ENCODE measurements at places on chromosomes 2 and 18.

GRCh38 chr18:49861659-49862058 lies 48.3 kb upstream of the ACAA2 start:
- no peak for DNase-seq

DNA sequence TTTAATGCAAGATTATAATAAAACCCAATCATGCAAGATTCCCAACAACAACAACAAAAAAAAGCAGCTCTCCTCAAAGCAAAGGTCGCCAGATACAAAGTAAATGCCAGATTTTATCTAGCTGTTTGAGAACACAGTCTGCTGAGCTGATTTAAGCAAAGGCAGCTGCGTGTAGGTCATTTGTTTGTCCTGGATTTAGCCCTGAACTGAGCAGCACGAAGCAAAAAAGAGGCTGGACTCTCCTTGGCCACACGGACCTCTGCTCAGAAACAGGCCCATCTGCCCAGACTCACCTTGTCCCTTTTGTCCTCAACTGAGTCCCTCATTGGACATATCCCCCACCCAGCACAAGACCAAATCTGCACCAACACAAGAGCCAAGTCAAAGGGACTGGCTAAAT lies 91.5 kb downstream of the PID1 start:
- DNase-seq: no peak

- DNase-seq: no peak
Observed at GRCh38 chr2:197122821-197123220, 187.8 kb downstream of the ANKRD44 start.

DNA sequence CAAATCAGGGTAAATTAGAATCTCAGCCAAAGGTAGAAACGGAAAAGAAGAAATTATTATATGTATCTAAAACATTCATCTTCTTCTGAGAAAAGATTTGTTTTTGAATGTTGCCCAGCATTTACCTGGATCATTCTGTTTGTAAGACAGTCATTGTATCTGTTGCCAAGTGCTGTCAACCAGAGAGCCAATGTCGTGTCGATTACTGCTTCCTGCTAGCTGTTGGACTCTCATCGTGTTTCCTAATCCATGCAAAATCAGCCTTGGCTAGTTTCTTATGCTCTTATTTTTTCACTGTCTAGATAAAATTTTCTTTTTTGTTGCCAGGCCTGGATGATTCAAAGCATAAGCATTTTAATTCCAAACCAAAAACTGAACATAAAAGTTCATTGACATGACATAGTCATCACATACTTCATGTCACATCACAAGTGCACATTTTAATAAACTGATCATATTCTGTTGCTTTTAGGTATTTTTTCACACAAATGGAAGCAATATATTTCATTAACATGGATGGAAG lies 202.3 kb downstream of the KCNH7 start:
- no peak for DNase-seq

DNA sequence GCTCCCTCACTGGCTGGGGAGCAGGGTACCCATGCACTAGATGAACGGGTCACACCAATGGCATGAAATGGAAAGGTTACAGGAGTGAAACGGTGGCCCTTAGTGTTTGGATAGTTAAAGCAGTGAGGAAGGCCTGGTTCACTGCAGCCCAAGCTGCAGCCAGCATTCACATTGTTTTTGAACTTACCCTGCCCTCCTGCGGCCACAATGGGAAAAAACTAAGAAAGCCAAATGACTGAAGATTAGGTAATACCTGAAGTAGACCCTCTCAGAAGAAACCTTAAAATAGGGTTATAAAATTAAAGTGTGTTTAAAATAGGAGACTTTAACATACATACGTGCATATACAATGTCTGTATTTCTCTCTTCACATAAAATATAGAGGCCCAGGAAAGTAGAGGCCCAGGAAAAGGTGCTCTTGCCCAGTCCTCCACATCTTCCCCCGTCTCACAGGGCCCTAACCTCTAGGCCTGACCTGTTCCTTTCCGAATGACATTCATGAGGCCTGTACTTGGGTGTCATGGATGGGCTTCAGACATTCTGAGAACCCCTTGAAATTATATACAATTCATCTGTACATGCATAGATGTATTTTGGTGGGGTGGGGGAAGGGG lies 33.3 kb downstream of the DOK1 start:
- DNase-seq: peak; percentile 65

GRCh38 chr2:128733450-128733849 lies 414.8 kb upstream of the HS6ST1 start:
- DNase-seq: no peak

GRCh38 chr2:68027959-68028358 lies 34.8 kb downstream of the C1D start:
- no peak for DNase-seq

- DNase-seq: no peak
Observed at GRCh38 chr2:225042800-225043167, 516 bp upstream of the DOCK10 start.

- DNase-seq: no peak
Observed at GRCh38 chr2:23492921-23493320, 107.9 kb downstream of the KLHL29 start.

GRCh38 chr2:20562540-20563225 lies 88.2 kb downstream of the HS1BP3 start:
- DNase-seq: no peak

DNA sequence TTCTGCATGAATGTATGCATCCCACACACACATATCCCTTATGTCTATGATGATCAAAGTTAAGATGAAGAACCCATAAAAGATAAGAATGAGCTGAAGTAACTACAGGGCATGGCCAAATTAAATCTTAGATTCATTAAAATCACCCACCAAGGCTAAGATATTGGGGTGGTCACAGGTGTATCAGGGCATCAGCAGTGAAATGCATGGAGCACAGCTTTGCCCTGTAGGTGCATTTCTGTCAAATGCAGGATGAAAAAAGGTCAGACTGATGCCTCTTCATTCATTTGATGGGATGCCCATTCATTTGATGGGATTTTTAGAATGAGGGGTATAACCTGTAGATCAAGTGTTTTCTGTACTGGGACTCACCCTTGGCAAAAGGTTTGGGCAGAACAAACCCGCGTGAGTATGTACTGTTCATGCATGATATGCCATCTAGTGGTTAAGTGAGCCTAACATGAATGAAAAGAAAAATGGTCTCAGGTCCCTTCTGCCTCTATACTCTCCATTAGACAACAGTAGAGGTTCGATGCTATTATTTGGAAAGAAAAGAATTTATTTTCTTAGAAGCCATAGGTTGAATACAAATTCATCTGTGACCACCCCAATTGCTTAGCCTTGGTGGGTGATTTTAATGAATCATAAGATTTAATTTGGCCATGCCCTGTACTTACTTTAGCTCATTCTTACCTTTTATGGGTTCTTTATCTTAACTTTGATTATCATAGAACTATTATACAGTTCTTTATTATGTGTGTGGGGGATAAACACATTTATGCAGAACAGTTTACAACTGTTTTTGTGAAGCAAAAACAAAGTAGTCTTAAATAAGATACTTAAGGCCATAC lies 43.2 kb upstream of the NOSTRIN start:
- peak; percentile 33 for DNase-seq

DNA sequence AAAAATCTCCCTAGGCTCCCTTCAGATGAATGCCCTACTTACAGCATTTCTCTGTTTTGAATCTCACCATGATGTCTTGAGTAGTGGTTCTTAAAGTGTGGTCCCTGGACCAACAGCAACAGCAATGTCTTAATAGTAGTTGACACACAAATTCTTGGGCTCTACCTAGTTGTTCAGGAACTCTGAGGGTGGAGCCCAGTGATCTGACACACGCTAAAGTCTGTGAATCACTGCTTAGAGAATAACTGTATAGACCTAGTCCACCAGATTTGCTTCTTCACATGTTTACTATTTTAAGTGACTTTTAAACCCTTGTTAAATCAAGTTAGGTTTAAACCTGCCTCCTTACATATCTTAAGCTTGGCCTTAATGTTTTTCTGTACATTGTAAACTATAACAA lies 47.6 kb upstream of the ARHGAP15 start:
- no peak for DNase-seq

- DNase-seq: no peak
Observed at GRCh38 chr2:62774555-62775366, 69.2 kb downstream of the EHBP1 start.

DNA sequence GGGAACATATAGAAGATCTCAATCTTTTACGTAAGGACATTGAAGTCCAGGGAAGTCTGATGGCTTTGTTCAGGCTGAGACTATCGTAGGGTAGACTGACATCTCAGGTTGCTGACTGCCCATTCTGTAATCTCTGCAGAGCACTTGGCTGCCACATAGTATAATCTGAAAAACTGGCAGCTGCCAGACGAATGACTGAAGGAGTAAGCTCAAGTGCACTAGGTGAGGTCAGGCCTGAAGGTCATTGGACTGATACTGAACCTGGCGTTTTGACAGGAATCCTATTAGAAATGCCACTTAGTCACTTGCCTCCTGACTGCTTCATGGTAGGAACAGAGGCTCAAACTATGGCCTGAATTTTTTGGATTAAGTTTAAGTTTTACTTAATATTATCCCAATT lies 23.5 kb downstream of the GPD2 start:
- DNase-seq: no peak

DNA sequence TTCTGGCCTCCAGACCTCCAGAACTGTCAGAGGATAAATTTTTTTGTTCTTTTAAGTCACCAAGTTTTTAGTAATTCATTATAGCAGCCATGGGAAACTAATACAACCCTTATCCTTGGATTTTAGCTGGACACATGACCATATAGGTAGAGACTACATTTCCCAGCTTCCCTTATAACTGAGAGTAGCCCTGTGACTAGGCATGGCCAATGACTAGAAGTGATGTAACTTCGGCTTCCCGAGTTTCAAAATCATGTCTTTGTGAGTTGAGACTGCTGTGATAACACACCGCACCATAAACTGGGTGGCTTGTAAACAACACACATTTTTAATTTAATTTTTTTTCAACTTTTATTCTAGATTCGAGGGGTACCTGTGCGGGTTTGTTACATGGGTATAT lies 134.0 kb upstream of the SERTAD2 start:
- no peak for DNase-seq

DNA sequence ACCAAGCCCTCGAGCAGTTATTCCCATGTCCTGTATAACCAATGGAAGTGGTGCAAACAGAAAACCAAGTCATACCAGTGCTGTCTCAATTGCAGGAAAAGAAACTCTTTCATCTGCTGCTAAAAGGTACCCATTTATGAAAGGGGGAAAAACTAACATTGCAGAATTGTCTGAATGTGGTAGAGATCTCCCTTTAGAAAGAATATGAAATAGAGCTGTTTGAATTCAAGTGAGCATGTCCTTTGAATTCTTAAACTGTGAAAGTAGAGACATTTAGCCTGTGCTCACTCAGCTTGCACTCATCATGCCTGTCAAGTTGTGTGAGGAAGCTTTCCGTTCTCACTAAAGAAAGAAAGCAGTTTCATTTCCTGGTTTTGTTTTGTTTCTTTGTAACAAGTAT lies 87.4 kb downstream of the EML4 start:
- no peak for DNase-seq

- DNase-seq: no peak
Observed at GRCh38 chr18:70337139-70337972, 48.5 kb downstream of the SOCS6 start.

DNA sequence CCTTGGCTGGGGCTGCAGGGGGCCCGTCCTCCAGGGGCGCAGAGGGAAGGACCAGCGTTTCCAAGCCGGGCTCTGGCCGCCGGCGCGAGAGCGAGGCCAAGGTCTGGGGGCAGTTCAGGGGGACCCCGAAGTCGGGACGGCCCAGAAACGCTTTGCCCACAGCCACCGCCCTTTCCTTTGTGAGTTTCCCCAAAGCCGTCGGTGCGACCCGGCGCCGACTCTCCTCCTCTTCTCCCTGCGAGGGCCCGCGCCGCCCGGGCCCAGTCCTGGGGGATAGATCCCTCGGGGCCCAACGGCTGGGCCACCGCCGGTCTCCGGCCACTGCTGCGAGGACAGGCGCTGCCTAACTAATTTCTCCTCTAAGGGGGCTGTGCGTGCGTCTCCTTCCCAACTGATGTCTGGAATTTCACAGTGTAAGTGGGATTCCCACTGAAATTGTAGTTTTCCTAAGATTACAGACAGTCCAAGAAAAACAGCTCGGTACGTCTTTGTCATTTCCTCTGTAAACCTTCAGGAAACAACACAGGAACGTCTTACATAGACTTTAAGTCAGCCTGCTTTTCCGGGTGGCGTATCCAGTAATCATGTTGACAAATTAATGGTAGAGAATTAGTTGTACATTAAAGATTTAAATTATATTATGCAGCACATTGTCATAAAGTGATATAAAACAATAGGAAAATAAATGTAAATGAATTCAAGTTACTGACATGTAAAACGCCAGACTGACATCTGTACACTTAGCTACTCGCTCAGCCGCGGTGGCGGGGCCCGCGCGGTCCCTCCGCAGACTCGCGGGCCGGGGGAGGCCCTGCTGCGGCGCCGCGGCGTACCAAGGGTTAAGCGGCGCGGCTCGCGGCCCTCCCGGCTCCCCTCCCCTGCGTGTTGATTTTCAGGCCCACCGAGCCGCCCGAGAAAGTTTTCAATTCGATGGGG lies 139.4 kb upstream of the SIX3 start:
- DNase-seq: no peak

DNA sequence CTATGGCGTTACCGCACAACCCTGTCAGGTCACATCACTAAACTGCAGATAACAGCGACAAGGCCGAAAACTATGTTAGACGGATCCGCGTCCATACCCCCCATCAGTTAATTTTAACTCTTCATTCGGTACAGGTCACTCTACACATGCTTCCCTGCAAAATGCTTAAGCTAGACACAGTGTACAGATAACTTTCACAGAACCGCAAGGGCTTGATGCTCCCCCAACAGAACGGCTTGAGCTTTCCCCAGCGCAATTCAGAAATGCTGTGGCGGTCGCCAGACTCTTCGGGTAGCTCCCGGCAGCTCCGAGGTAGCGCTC lies 283 bp upstream of the RBBP8 start:
- DNase-seq: no peak

DNA sequence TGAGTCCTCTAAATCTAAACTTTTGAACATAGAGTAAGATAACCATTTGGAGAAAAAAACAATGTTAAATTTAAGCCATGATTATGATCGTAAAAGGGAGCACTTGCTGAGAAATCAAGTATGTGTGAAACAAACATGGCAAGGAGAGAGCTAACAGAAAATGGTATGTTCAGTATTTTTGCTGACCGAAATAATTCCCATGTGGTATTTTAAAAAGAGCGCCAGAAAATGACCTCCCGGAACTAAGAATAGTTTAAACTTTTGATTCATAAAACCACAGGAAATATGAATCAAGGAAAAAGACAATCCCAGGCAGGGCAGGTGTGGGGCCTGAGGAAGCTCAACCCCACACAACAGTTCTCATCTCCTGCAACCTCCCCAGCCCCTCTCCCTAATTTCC lies 74.2 kb downstream of the DOCK10 start:
- no peak for DNase-seq

All from hippocampal formation (tissue), 2 donors.